Hypothalamus (tissue), 51 donors: ENCODE measurements at places on chromosomes 2 and 18.

DNA sequence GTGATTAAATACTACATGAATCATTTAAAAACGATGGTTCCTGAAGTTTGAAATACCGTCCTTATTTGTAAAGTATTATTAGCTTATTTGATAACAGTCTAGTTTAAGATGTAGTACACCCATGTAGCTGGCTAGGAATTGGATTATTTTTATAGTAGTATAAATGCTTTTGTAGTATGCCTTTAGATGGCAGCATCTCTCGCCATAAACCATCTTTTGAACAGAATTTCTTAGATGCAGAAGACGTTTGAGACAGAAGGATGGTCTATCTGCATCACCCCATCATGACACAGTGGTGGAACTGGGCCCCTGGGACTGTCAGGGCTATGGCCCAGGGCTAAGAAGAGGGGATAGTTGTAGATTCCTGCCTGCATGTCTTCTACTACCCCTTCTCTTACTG, 152.7 kb downstream of the WDSUB1 start:
- DNase-seq: no peak

DNA sequence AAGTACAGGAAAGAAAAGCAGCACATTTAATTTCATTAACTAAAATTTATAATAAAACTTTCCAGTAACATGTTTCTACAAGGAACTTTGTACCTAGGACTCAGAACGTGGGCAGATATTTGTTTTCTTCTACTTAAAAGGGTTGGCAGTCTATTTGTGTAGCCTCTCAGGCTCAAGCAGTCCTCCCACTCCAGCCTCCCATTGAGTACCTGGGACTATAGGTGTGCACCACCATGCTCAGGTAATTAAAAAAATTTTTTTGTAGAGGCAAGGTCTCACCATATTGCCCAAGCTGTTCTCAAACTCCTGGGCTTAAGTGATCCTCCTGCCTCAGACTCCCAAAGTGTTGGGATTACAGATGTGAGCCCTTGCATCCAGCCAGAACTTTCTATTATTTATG, 36.8 kb downstream of the UGP2 start:
- DNase-seq: no peak

DNA sequence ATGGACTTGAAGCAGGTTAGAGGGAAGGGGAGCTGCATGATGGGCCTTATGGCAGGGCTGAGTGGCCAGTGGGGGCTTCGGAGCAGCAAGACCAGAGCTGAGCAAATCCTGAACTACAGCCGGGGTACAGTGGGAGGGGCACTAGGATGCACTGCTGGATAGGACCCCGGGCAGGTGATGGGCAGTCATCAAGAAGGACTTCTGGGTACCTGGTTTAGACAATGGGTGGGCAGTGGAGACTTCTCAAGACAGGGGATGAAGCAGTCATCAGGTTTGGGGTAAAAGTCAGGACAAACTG, 507.4 kb upstream of the MYT1L start:
- no peak for DNase-seq

GRCh38 chr2:133420788-133421187, 147.5 kb downstream of the NCKAP5 start:
- no peak for DNase-seq

- no peak for DNase-seq
Measured at GRCh38 chr2:124888431-124888830, 863.3 kb downstream of the CNTNAP5 start.

DNA sequence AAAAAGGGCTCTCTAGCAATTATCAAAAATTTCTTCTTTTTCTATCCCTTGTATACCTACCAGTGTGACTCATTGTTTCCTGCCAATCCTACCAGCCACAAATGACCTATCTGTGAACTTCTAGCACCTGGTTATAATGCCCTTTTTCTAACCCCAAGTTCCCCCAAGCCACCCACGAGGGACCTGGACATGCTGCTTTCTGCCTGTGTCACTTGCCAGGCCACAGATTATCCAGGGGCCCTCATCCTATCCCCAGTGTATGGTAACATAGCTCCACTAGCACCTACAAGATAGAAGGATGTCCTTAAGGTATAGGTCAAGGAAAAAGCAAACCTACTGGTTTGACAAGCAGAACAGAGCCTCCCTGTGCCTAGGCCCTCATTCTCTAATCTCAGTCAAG, 26.8 kb downstream of the AAK1 start:
- DNase-seq: no peak

GRCh38 chr18:13581496-13582177, 144.7 kb downstream of the FAM210A start:
- no peak for DNase-seq

DNA sequence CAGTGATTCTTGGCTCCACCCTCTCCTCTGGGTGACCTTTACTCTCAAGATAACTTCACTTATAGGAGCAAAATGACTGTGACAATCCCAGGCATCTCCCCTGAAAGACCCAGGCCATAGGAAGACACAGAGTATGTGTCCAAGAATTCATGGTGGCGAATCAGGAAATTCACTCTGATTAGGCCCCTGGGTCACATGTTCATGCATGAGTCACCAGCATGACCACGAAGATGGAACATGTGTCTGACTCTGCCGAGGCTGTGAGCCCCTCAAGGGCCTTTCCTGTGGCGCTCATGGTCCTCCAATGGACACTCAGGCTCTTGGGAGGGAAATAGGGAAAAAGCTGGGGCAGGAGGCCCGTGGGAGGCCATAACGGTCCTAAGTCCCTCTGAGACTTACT, 74.0 kb upstream of the TEX51 start:
- no peak for DNase-seq

GRCh38 chr2:460861-461260, 173.0 kb upstream of the ALKAL2 start:
- no peak for DNase-seq

DNA sequence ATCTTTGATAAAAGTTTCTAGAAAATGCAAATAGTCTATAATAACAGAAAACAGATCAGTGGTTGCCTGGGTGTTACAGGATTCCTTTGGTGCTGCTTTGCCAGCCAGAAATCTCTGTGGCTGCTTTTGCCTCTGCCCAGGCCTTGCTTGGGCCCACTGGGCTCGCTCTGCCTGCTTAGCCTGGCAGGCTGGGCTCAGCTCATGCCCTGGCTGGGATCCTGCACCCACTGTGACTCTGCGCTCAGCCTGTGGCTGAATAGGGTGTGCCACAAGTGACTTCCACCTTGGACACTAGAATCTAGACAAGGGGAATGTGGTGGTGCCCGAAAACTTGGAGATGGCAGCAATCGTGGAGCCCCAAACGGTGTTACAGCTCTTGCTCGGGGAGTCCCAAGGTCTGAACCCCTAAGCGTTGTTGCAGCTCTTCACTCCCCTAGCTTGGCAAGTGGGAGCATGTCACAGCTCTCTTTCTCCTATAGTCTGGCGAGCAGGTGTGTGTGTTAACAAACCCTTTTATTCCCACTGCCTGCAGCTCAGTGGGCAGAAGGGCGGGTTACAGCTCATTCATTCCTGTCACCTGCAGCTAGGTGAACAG, 50.9 kb downstream of the FBXO48 start:
- no peak for DNase-seq

DNA sequence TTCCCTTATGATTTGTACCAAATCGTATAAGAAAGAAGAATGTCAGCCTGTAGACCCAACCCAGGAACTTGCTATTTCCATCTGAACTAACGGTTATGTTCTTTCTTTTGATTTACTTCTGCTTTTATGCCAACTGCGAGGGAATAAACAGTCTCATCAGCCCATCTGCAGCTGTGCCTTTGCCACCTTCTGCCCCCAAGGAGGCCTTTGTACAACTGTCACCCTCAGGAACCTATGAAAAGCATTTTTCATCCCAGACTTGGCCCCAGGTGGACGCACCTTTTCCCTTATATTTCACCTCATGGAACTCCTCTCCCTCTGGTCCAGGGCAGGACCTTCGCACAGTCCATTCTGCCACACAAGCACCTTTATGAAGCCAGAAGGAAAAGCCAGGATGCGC, 109.8 kb downstream of the AOX1 start:
- DNase-seq: no peak

- DNase-seq: no peak
Measured at GRCh38 chr18:55912919-55913318, 324.9 kb upstream of the TCF4 start.

DNA sequence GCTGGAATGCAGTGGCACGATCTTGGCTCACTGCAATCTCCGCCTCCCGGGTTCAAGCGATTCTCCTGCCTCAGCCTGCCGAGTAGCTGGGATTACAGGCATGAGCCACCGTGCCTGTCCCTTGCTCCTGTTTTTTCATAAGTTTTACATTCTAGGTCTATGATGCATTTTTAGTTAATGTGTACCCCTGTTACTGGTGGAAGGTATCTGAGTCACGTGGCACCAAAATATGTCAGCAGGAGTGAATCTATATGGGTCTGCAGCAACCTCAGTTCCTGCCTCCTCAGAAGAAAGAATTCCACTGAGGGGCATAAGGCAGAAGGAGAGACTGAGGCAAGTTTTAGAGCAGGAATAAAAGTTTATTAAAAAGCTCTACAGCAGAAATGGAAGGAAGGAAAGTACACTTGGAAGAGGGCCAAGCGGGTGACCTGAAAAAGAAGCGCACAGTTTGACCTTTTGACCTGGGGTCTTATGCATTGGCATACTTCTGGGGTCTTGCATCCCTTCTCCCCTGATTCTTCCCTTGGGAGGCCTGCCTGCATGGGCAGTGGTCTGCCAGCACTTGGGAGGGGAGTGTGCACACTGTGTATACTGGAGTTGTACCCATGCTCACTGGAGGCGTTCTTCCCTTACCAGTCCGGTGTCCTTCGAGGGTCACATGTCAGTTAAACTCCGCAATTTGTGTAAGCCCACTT, 1.1 kb upstream of the MFSD2B start:
- DNase-seq: no peak

- no peak for DNase-seq
Measured at GRCh38 chr2:104412384-104412783, 441.5 kb upstream of the POU3F3 start.

DNA sequence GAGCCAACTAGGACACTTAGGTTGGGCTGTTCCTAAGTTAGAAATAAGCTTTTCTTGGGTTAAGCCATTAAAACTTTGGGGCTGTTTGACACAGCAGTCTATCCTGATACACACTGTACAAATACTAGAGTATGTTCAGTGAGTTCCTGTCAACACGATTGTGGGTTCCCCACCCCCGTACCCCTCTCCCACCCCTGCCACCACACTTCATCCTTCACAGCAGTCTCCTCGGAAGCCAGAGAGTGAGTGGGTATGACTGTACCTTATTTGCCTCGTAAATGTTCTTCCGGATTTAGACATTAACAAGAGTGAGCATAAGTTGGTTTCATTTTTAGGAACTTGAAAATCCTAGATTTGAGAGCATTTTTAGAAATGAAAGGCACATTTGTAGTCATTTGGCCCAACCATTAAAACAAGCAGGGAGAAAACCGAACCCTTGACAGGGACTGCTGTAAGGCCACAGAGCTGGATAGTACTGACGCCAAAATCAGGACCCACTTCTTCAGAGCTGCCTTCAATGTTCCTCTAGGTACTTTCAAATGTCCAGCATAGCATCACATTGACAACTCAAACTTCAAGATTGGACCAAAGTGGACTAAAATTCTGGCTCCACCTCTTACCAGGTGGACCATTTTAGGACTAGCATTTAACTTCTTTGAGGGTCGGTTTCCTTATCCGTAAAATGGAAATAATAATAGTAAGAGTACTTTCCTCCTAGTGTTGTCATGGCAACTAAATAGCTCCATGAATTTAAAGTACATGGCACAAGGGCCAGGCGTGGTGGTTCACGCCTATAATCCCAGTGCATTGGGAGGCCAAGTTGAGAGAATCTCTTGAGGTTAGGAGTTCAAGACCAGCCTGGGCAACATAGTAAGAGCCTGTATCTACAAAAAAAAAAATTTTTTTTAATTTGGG, 166.3 kb upstream of the SERTAD2 start:
- no peak for DNase-seq

DNA sequence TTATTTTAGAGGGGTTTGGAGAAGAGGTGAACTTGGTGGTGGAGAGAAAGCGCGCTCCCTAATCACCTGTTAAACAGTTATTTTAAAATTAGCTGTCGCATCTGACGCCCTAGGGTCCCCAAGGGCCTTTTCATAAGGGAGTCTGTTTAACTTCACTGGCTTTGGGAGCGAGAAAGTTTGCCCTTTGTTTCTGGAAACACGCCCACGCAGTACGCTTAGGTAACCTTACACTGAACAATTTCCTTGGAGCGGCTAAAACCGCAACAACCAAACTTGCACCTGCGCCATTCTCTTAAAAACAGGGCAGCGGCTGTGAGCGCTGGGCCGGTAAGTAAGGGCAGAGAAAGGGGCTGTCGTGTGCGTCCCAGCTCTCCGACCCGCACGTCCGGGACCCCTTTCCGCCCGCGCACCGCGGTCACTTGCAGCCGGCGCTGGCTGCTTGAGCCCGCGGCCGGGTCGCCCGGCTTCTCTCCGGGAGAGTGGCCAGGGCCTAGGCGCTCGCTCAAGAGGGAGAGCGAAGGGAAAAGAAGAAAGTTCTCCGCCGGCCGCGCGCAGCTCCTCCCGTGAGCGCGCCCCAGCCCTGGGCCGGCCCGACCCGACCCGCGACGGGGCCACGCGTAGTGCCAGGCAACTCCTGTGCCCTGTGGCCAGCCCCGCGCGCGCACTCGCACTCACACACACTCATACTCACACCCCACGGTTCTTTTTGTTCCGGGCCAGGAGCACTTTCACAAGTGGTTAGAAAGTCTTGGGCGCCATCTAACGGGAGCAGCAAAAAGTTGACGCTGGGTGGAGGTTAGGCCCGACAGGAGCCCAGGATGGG, 19.2 kb downstream of the POU3F3 start:
- DNase-seq: peak; percentile 87

GRCh38 chr2:233814056-233814835, 36.1 kb downstream of the MROH2A start:
- no peak for DNase-seq

DNA sequence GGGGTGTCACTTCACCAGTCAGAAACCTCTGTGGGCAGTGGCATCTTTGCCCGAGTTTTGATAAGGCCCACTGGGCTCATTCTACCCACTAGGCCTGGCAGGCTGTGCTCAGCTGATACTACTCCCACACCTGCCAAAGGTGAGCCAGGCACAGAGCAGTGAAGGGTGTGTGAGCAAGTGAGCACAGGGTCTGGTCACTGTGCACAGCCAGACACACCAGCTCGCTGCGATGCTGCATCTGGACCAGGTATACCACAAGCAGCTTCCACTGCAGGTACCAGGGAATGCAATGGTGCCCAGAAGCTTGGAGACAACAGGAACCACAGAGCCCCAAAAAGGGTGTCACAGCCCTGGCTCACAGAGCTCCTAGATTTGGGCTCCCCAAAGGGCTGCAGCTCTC, 40.6 kb upstream of the CBLN2 start:
- no peak for DNase-seq

GRCh38 chr2:75177427-75177826, 21.9 kb downstream of the TACR1 start:
- no peak for DNase-seq
